ENCODE measurements at places on chromosomes 4 and X.

- ATAC-seq: no peak
Measured at GRCh38 chr4:83870328-83870950, 334.5 kb downstream of the GPAT3 start.

GRCh38 chrX:3669841-3670475 lies 43.5 kb downstream of the PRKX start:
- no peak for ATAC-seq

GRCh38 chr4:111066447-111066846 lies 443.6 kb upstream of the PITX2 start:
- no peak for ATAC-seq

DNA sequence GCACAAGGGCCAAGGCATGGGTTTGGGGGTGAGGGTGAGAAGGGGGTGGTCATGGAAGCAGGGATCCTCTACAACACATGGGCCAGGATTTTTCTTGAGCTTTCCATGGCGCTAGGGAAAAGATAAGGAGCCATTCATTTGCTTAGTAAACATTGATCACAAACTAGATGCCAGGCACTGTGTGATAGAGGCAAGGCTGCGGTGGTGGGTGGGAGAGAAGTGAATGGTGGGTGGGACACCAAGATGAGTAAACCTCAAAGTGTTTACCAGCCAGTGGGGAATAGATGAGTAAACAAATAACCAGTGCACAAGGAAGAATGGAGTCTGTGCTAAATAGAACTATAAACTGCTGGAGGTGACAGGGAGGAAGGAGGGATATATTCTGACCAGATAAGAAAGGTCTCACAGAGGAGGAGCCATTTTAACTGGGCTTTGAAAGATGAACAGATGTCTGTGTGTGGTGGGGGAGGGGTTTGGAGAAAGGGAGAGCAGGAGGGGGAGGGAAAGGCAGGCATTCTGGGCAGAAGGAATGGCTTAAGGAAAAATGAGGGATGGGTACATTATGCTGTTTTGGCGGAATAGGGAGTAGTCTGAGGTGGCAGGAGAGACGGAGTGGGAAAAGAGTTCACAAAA lies 48.0 kb upstream of the LAS1L start:
- no peak for ATAC-seq

Data from activated CD4-positive, CD25-positive, alpha-beta regulatory T cell treated with anti-CD3 and anti-CD28 coated beads, Interleukin-2, amount 50 U/mL, for 24 hours (primary cell).